ENCODE measurements at places on chromosomes 12 and 14.

- no peak for DNase-seq
These were observed 12.8 kb downstream of the RAB3IP start for GRCh38 chr12:69751476-69751875.

DNA sequence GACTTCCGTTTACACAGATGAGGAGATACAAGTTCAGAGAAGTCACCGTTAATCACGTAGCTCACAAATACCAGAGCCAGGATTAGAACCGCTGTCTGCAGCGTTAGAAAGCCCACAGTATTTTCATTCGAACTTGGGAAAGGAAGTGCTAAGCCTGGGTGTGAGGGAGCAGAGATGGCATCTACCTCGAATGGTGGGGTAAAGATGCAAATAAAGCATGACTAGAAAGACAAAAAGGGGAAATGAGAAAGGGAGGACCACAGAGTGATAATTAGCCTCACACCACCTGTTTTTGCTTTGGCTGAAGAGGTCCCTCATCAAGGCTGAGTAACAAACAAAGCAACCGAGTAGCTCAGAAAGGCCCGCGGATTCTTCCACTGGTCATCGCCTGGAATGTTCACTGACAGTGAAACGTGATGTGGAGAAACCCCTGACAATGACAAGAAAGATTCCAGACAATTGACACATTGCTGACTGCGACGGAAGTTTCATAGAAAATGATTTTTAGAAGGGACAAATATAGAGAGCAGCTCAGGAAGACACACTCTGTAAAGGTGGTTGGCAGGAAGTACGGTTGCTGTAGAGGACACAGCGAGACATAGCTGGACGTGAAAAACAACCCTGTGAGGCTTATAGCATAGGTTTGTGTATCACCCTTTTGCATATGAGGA is 31.5 kb upstream of the BHLHE41 start:
- DNase-seq = no peak

- DNase-seq = no peak
These were observed 97.3 kb downstream of the INSM2 start for GRCh38 chr14:35631071-35631805.

DNA sequence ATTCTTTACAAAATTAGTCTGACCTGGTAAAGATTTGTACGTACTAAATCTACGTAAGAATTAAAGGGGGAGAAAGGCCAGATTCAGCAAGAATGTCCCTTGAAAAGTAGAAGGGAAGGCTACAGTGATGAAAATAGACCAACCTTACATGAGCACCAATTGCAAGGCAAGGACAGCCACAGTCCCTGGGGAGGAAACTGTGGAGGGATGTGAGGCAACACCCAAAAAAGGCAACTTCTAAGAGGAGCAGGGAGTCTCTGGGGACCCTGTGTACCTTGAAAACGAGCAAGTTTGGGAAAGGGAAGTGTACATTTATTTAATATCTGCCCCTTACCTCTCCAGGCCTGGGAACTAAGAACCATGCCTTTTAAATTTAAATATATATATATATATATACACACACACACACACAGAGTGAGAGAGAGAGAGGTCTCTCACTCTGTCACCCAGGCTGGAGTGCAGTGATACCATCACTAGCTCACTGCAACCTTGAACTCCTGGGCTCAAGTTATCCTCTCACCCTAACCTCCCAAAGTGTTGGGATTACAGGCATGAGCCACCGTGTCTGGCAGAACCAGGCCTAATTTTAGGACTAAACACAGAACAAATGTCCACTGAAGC is 56.4 kb downstream of the TMCC3 start:
- no peak for DNase-seq

DNA sequence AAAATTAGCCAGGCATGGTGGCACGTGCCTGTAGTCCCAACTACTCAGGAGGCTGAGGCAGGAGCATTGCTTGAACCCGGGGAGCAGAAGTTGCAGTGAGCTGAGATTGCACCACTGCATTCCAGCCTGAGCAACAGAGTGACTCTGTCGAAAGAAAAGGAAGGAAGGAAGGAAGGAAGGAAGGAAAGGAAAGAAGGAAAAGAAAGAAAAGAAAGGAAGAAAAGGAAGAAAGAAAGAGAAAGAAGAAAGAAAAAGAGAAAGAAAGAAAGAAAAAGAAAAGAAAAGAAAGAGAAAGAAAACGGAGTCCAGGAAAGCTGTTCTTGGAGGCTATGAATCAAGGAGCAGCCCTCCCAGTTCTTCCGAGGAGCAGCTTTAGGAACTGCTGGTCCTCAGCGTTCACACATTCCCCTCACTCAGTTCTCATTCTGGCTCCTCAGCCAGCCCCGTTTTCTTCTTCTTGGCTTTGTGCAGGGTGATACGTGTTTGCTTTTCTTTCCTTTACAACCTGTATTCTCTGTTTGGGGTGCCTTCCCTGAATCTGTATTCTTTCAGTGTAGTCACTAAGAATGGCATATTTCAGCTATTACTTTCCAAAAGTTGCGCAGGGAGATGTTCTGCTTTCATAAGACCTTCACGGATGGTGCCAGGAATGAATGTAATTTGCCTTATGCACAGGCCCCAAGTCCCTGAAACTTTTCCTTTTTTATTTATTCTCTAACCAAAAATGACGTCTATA is 12.2 kb downstream of the FBXL14 start:
- no peak for DNase-seq

DNA sequence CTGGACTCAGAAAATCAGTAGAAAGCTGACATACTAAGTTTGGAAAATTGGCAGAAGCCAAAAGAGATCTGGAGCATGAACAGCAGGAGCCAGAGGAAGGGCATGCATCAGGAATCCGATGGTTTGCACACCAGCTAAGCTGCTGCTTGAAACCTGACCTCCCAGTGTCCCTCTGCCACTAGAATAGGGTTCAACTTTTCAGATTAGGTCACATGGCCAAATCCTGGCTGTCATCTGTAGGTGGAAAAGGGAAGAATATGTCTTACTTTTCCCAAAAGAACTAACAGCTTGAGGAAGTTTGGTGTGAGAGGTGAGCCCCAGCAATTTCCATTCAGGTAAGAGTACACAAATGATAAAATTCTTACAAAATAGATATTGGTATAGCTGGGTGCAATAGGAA is 732.6 kb downstream of the RERGL start:
- DNase-seq = no peak

GRCh38 chr12:108394196-108394595 is 55.1 kb upstream of the CMKLR1 start:
- DNase-seq = peak; percentile 92
